ENCODE measurements at places on chromosomes 11 and 22.

GRCh38 chr22:30803679-30804078, 109.0 kb downstream of the OSBP2 start:
- no peak for DNase-seq

DNA sequence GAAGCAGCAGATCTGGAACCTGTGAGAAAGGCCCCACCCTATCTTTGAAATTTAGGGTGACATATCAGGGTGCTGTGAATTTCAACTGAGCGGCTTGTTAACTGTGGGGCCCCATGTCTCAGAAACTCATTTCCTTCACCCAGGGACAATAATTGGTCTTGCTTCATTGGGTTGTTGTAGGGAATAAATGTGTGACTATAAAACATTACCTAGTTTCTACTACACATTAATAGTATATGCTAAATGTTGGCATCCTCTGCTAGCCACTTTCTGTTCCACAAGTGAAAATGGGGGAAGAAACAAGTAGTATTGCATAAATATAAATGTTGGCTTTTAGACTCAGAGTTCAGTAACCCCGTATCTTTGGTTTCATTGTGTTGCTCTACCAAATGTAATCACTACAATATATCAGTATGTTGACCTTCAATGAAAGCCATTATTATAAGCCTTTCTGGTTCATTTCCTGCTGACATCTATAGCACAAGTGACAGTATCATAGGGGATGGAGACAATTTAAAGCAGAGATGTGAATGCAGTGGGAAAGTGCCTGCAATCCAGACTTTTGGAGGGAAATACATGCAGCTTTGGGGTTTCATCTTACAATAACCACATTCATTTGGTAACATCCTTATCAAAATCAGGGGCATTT, 905.5 kb upstream of the RAG2 start:
- DNase-seq, result no peak

- no peak for DNase-seq
These were observed 682.2 kb upstream of the RAG2 start for GRCh38 chr11:37280200-37280599.

DNA sequence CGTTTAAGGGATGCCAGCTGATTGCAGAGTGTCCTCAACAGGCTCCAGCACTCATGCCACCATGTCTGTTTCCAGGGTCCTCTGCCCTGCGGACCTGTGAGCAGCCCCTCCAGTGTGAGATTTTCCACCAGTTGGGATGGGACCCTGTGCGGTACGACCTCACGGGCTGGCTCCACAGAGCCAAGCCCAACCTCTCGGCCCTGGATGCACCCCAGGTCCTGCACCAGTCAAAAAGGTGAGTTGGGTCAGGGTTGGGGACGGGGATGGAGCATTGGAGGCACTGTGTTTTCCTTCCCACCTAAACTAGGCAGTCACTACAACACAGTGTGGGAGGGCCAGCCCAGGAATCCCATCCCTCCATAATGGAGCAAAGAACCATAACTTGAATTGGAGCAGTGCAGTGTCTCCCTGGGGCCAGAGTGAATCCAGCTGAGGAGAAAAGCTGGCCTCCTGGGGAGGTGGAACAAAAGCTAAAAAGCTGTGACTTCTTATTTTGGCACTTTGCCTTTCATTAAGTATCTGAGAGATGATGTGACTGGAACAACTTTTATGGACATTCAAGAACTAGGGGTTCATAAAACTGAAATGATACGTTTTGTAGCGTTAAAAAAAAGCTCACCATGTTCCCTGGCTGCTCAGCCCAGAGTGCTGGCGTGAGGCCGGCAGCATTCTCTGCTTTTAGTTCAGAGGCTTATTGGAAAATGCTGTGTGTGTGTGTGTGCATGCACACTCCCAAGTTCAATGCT, 101.8 kb downstream of the MYO18B start:
- no peak for DNase-seq

DNA sequence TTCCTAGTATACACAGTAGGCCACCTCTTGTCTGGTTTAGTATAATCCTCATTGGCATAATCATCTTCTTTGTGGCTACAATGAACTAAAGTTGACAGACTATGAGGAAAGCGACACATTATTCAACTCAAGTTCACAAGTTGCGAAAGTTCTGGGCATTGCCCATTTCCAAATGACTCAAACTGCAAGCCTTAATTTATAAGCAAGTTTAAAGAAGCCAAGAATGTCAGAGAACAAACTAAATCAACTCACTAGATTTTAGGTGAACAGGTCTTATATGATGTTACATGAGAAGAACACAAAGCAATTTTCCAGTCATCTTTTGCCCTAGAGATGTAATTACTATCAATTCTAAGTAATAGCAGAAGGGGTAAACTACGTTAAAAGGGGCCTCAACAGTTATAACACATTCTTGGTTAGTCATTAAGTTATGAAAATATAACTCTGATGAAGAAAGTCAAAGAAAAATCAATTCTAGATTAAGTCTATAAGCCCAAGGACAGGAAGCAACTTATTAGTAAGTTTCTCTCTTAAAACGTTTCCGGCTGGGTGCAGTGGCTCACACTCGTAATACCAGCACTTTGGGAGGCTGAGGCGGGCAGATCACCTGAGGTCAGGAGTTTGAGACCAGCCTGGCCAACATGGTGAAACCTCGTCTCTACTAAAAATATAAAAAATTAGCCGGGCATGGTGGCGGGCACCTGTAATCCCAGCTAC, 21.5 kb downstream of the PICALM start:
- no peak for DNase-seq

DNA sequence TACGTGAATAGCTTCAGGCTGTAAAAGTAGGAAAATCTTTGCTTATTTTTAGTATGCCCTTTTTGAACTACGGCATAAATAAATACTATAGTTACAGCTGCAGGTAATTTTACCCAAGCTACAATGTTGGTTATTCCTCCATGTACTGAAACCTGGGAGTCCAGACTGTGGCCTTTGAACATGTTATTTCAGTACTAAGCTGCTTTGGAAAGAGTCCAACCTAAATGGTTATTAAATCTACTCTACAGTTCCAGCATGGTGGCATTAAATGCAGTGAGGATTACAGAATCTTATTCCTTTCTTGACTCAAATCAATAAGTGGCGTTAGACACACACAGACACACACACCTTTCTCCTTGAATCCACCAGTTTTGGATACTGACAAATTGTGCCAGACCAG, 165.1 kb downstream of the MSANTD4 start:
- no peak for DNase-seq

- no peak for DNase-seq
These were observed 1.9 kb downstream of the TAGLN start for GRCh38 chr11:117200813-117201657.

GRCh38 chr11:115276799-115277198, 227.4 kb downstream of the CADM1 start:
- DNase-seq, result no peak

DNA sequence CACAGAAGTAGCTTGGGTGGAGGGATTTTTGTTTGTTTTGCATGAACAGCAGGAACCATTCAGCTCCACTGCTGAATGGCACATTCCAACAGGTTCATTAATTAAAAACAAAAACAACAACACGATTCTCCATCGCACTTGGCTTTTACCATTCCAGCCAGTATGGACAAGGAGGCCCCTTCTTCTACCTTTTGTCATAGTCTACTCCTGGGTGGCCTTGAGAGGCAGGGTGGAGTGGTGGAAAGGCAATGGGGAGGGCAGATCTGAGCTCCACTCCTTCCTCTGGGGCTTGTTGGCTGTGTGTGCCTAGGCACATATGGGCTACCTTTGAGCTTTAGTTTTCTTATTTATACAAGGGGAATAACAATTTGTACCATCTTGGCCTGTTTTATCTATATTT, 4.8 kb downstream of the TIMP3 start:
- no peak for DNase-seq

- no peak for DNase-seq
These were observed 88.9 kb downstream of the RASSF10 start for GRCh38 chr11:13098063-13098462.

- no peak for DNase-seq
These were observed at the start of gene PLEKHA7 for GRCh38 chr11:17014321-17014832. Gene PLEKHA7, minus strand, starts transcription at chr11:17014414. Its CDS starts 13 bp downstream, at chr11:17014401.

GRCh38 chr22:22803285-22803853, 84.2 kb upstream of the IGLL5 start:
- no peak for DNase-seq

DNA sequence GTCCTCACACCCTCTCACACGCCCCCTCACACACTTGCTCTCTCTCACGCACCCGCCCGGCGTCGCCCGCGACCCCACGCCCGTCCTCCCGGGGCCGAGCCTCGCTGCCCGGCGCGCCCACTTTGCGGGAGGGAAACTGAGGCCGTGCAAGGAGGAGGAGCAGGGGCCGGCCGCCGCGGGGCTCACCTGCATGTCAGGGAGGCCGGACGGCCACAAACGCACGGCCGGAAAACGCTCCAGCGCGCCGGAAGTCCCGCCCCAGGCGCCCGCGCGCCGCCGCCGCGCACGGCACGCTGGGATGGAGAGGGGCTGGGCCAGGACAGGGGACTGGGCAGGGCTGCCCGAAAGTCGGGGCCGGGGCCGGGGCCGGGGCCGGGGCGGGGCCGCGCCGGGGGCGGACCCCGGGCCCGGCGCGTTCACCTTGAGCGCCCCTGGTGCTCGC, at the start of gene CHID1:
Gene CHID1, minus strand, starts transcription at position 222 of the 442 bp plus-strand sequence. CDS start 5,994 bp downstream, outside the sequence.
- DNase-seq, result peak; percentile 26

DNA sequence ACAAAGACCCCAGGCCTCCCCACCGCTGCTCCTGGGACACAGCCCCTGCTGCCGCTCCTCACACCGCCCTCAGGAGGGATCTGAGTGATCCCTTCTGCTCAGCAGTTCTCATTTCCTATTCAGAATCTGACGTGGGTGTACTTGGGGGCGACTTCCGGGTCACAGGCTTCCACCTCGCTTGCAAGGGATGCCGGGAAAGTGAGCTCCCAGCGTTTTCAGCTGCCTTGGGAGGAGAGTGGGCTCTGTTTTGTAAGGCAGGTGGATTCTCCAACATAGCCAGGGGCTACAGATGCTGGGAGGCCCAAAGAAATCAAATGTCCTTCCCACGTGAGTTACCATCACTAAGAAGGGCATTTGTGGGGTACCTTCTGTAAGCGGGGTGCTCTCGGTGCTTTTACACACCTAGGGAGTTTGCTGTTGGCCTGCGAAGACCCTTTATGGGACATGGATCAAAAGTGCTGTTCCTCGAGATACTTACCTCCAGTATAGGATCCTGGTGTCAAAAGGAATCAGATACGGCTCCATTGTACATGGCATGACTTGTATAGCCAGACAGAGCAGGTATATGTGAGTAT, 9.7 kb upstream of the LRRC10B start:
- DNase-seq, result no peak

DNA sequence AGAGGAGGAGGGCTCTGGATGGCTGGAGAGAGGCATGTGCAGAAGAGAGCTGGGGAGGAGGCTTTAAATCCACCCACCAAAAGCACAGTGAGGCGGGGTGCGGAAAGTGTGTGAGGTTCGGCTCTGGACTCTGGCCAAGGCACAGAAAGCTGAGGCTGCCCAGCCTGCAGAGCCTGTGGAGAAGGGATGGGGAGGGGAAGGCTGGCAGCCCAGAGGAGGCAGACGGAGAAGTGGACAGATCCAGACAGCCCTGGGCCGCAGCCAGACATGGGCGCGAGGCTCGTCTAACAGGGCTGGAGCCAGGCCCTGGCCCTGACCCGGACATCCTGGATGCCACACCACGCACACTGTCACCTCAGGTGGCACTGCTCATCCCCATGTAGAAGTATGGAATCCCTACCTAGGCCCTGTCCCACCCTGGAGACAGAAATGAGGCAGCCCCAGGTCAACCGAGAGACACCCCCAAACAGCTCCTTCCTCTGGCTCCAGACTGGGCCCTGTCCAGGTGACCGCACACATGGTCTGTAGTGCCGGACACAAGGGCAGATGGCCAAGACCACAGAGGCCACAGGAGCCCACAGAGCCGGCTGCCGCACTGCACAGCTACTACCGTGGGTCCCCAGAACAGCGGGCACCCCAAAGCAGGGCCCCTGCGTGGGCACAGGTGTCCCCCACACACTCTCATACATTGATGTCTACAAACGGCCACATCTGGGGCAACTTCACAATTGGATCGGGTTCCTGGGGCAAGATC, 16.6 kb upstream of the MOB2 start:
- no peak for DNase-seq

DNA sequence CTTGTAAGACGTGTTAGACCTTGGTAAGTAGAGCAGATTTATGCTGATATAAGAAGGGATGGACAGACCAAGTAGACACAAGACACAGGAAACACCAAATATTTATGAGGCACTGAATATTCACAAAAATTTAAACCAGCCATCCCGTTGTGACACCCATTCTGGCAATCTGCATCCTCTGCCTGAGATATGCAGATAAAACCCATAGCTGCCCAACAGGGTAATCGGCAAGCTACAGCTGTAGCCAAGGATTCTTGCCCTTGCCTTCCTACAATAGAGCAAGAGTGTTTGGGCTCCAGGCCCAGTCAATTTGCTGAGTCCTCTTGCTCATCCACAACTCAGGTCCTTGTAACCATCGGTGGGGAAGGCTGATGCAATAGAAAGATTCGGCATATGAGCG, 18.5 kb upstream of the MPZL2 start:
- DNase-seq, result no peak

DNA sequence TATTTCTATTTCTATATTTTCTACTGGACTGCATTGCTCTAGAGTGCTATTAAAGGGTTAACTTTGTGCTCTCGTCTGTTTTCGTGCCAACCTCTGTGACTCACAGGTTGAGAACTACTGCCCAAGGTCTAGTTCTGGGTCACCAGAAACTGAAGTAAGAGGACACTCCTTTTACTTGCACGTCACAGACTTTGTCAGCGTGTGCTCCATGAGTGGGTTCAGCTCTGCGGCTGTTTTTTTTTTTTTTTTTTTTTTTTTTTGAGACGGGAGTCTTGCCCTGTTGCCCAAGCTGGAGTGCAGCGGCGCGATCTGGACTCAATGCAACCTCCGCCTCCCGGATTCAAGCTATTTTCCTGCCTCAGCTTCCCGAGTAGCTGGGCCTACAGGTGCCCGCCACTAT, 49.8 kb downstream of the CLMP start:
- no peak for DNase-seq

DNA sequence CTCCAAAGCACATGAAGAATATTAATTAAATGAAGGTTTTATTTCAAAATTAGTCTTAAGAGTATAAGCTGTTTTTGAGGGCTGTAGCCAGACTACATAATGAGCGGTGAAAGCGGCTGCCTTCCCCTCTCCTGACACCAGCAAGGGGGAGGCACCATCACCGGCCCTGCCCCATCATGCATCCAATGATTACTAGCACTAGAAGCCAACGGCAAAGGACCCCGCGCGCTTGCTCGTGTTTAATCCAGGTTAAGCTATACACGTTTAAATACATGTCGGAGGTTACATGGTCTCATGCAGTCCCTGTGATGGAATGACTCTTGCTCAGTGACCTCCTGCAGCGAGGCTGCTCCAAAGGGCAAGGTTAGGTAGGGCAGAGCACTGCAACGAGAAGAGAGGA, 50.3 kb downstream of the FEZ1 start:
- no peak for DNase-seq

DNA sequence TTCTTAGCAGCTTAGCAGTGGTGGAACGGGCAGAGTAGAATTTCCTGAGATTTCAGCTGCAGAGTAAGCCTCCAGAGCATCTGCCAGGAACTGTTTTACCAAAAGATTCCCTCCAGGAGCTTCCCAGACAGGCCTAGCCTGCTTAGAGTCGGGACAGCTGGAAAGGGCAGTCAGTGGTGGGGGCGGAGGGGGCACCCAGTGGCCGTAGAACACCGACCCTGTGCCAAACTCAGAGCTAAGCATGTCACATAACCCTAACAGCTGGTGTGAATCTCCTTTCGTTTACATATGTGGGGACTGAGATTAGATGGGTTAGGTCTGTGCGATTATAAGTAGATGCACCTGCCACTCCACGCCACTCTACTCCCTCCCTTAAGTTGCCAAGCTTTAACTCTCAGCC, 80.0 kb upstream of the CRTAM start:
- DNase-seq, result no peak

GRCh38 chr11:125890447-125891100, 3.1 kb downstream of the HYLS1 start:
- no peak for DNase-seq
